Left renal cortex interstitium (tissue), 4 donors: ENCODE measurements at places on chromosomes 4 and X. TPM values are rescaled to one million over a fixed set of nuclear protein-coding genes. Genes with fewer than 3 reads are reported as not detected.

The FAM9B gene
- 0.21 TPM for polyA plus RNA-seq

- DNase-seq: no peak
These were observed 8.3 kb downstream of the PHKA1 start for GRCh38 chrX:72705814-72706213.

- no peak for DNase-seq
These were observed 2.3 kb downstream of the CCDC149 start for GRCh38 chr4:24910499-24910898.

The TBC1D1 gene
- polyA plus RNA-seq: 179 TPM

The NSUN7 gene
- 11.2 TPM for polyA plus RNA-seq

- no peak for DNase-seq
These were observed 263.4 kb downstream of the GLUD2 start for GRCh38 chrX:121310820-121311219.

GRCh38 chrX:38438321-38438720, 85.9 kb downstream of the OTC start:
- DNase-seq: no peak

DNA sequence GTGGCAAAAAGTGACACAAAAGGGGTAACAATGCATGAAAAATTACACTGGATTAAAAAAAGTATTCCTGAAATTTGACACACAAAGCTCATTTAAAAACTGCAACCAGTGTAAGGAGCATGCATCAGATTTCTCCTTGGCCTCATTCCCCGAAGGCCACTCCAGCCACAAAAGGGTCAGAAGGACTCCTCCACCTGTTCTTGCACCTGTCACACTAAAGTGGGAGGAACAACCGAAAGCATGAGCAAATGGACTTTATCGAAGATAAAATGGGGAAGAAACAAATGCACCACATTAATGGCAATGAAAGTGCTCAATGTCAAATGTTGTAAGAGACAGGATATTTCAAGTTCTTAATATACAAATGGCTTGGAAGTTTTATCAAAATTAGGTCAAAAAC, 88.2 kb downstream of the ADGRA3 start:
- no peak for DNase-seq

- no peak for DNase-seq
These were observed 954.6 kb upstream of the LCORL start for GRCh38 chr4:18975916-18976808.

The REPS2 gene
- 20.5 TPM for polyA plus RNA-seq

The GATA1 gene
- 0.38 TPM for polyA plus RNA-seq

The SMIM20 gene
- polyA plus RNA-seq: 48.6 TPM

The WNK3 gene
- polyA plus RNA-seq: 6.4 TPM

The MAML3 gene
- 22.5 TPM for polyA plus RNA-seq

DNA sequence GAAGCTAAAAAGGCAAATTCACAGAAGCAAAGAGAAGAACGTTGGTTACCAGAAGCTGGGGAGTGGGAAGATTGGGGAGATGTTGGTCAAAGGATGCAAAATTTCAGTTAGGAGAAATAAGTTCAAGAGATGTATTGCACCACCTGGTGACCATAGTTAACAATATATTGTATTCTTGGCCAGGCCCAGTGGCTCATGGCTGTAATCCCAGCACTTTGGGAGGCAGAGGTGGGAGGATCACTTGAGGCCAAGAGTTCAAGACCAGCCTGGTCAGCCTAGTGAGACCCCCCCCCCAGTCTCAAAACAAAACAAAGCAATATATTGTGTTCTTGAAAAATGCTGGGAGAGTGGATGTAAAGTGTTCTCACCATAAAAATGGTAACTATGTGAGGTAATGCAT, 67.9 kb downstream of the TAB3 start:
- no peak for DNase-seq

The TBX22 gene
- polyA plus RNA-seq: 3.7 TPM
